ENCODE measurements at places on chromosomes 2 and 18. TPM values are rescaled to one million over a fixed set of nuclear protein-coding genes. Genes with fewer than 3 reads are reported as not detected.

- DNase-seq, result no peak
Observed at GRCh38 chr18:26438980-26439379, 109.4 kb downstream of the KCTD1 start.

- DNase-seq, result no peak
Observed at GRCh38 chr18:31229829-31230228, 67.2 kb upstream of the DSC1 start.

STAT1 gene
- total RNA-seq, result 45.4 TPM

DNA sequence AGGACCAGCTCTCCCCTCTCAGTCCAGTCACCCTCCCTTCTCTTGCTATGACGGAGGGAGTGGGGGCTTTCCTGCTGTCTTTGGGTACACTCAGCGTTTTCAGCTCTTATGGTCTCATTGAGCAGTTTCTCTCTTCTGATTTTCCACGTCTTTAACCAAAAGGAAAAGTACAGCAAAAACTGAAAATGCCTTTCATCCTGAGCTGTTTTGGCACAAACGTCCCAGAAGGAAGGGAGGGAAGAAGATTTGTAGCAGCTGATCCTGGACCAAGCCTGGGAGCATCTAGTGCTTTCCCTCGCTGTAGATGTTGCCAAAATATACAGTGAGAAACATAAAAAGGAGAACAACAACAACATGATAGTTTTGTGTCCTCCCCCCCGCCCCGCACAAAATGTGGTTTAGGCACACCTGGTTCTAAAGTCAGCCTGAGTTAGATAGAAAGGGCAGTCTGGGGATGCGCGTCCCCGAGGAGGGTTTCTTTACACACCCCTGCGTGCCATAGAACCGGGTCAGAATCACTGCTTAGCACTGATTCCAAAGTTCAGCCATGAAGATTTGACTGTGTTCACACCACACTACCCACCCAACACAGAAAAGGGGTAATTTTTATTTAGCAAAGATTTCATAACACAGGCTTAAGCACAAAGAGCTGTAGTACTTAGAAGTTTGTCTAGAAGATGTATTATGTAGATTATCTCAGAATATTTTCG, 53.4 kb downstream of the SLC40A1 start:
- no peak for DNase-seq

TRIM43B gene
- total RNA-seq, result not detected

DNA sequence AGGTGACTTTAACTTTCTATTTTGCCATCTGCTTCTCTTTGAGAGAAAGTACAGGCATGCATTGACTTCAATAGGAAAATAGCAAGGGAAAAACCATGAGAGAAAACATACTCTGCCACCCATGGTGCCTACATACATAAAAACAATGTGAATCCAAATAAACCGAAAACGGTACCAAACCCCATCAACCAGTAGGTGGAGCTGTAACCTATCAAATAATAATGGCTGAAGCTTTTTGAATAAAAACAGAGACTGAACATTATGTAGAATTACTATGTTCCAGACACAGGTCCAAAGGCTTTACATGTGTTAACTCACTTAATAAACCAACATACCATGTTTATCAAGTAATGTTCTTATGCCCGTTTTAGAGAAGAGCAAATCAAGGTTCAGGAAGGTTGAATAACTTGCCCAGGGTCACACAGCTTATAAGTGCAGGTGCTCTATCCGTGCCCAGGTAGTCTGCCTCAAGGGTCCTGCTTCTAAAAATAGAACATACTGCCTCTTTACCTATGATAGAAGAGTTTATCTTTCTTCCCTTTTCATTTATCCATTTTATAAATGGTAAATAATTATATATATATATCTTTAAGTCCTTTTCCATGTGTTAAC, 293.9 kb upstream of the SYT4 start:
- no peak for DNase-seq

- DNase-seq, result no peak
Observed at GRCh38 chr2:133849341-133849740, 281.1 kb upstream of the NCKAP5 start.

PLB1 gene
- total RNA-seq, result not detected

CRYGC gene
- not detected for total RNA-seq

DNA sequence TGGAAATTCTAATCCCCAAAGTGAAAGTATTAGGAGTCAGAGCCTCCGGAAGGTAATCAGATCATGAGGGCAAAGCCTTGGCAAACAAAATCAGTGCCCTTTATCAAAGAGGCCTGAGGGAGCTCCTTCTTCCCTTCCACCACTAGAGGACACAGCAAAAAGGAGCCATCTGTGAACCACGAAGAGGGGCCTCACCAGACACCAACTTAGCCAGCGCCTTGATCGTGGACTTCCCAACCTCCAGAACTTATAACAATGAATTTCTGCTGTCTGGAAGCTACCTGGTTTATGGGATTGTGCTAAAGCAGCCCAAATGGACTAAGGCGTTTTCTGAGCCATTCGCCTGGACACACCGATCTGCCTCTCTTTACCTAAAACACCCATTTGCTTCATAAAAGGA, 133.1 kb downstream of the EIPR1 start:
- DNase-seq, result no peak

NEU4 gene
- 0.42 TPM for total RNA-seq

DNA sequence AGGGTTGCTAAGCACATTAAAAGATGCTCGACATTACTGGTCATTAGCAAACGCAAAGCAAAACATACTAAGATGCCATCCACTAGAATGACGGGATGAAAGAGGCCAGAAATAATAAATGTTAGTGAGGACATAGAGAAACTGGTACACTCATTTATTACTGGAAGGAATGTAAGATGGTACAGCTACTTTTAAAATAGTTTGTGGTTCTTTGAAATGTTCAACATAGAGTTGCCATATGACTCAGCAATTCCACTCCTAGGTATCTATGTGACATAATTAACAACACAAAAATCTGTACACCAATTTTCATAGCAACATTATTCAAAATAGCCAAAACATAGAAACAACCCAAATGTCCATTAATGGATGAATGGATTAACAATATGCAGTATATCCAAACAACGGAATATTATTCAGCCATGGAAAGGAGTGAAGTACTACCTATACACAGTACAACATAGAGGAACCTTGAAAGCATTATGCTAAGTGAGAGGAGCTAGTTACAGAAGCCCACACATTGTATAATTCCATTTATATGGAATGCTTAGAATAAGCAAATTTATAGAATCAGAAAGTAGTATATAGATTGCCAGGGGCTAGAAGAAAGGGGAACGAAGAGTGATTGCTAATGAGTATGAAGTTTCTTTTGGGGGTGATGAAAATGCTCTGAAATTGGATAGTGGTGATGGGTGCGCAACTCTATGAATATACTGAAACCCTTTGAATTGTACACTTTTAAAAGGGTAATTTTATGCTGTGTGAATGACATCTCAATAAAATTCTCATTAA, 61.9 kb upstream of the IL1R1 start:
- no peak for DNase-seq

- DNase-seq, result no peak
Observed at GRCh38 chr18:74498712-74499627, 2.8 kb downstream of the CNDP2 start.

GREB1L gene
- 2.7 TPM for total RNA-seq

COL3A1 gene
- total RNA-seq, result not detected

KIAA2012 gene
- not detected for total RNA-seq

- DNase-seq, result no peak
Observed at GRCh38 chr2:97951155-97951680, 44.5 kb downstream of the TMEM131 start.

ITGA4 gene
- 1.3 TPM for total RNA-seq

GRCh38 chr2:26847655-26848335, at the start of gene DPYSL5:
TSS of gene DPYSL5 (plus strand) at chr2:26848132. CDS start at chr2:26898500, 50,368 bp downstream.
- DNase-seq, result peak; percentile 92

SERPINB10 gene
- total RNA-seq, result not detected

Data from H9 (cell line).